DMS53 (cell line): ENCODE measurements at places on chromosomes 6 and 20.

DNA sequence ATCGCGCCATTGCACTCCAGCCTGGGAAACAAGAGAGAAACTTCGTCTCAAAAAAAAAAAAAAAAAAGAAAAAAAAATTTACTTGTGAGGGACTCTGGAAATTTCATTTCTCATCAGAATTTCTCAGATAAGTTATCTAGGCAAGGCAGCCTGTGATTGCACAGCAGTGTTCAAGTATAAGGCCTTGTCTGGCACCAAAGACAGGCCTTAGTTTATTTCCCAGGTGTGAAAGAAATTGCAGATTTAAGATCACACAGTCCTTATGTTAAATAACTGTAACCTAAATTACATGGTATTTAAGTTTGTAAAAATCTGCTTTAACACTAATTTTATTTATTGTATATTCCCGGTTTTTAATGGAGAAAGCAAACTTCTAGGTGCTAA, 34.8 kb downstream of the HFE start:
- peak; percentile 48 for DNase-seq

DNA sequence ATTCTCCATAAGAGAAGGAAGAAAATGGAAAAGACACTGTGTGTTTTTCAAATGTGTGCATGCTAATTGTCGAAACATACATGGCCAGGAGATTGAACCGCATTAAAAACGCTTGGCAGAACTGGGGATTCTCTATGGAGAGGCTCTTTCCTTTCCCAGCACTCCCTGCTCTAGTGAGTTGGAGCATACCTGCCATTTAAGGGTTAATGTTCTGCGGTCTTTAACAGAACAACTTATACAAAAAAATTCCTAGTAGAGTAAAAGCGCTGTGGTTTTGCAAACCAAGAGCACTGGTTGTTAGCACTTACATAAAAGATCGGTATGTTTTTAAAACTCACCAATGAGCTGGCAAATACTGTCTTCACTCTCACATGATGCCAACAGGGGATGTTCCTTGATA, 1.5 kb downstream of the TAGAP start:
- no peak for DNase-seq

DNA sequence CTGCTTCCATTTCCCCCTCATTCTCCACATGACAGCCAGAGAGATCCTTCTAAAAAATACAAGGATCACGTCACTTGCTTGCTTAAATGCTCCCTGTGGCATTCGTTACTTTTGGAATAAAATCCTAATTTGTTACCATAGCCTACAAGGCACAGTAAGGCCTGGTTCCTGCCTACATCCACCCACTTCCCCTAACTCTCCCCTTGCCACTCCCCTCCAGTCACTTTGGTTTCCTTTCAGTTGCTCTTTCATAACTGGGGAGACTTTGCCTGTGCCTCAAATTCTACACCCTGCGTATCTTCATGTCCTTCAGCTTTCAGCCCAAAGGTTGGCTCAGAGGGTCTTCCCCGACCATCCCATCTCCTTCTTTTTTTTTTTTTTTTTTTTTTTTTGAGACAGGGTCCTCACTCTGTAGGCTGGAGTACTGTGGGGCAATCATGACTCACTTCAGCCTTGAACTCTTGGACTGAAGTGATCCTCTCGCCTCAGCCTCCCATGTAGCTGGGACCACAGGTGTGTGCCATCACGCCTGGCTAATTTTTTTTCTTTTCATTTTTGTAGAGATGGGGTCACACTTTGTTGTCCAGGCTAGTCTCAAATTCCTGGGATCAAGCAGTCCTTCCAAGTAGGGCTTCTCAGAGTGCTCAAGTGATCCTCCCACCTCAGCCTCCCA, 12.5 kb downstream of the ID1 start:
- DNase-seq = no peak

- DNase-seq = peak; percentile 33
These were observed 40.7 kb upstream of the SLC2A12 start for GRCh38 chr6:134093007-134093573.

DNA sequence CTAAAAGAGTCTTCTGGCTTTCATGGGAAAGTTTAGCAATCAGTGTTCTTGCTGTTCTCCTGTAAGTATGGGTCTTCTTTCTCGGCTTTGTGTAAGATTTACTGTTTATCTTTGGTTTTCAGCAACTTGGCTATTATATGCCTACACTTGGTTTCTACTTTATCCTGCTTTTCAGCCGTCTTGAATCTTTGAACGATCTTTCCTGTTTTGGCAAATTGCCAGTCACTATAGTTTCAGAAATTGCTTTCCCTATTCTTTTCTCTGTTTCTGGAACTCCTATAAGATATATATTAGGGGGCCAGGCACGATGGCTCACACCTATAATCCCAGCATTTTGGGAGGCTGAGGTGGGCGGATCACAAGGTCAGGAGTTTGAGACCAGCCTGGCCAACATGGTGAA, 14.6 kb upstream of the SRPK1 start:
- DNase-seq = no peak

DNA sequence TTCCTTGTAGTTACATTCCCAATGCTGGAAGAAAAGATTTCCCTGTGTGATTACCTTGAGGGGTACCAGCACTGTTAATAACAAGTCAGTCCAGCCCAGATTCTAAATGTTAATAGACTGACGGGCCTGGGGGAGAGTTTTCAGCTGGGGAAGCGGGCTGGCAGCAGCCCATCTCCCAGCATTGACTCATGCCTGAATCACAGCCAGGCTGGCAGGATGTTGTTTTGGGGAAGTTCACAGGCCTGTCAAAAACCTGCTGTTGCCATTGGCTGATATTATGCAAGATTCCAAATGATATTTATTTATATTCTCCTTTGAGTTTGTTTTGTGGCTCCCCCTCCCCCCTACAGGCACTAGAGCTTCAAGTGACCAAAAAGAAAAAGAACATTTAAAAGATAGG, 213.9 kb upstream of the CNR1 start:
- no peak for DNase-seq

GRCh38 chr6:97030431-97030830, 105.9 kb downstream of the KLHL32 start:
- DNase-seq = no peak

- no peak for DNase-seq
These were observed 13.9 kb downstream of the KCNK15 start for GRCh38 chr20:44759595-44759994.

GRCh38 chr20:50413088-50413500, 97.1 kb upstream of the PTPN1 start:
- no peak for DNase-seq

DNA sequence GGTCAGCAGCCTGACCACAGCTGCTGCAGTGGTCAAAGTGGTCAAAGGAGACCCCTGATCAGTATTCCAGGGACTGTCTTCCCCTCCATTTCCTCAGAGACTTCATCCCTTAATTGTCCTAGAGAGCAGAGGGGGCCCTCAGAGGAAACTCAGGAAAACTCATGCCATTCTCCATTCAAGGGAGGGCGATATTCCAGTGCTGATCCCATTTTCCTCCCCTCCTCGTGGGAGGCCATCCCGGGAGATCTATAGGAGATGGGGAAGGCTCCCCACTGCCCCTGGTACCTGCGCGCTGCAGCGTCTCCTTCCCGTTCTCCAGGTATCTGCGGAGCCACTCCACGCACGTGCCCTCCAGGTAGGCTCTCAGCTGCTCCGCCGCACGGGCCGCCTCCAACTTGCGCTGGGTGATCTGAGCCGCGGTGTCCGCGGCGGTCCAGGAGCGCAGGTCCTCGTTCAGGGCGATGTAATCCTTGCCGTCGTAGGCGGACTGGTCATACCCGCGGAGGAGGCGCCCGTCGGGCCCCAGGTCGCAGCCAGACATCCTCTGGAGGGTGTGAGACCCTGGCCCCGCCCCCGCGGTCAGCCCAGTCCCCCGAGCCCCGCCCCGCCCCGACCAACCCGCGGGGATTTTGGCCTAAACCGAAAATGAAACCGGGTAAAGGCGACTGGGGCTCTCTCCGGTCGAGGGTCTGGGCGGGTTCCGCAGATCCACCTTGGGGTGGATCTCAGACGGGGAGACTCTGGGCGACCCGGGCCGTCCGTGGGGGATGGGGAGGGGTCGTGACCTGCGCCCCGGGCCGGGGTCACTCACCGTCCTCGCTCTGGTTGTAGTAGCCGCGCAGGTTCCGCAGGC, 878 bp downstream of the HLA-C start:
- peak; percentile 80 for DNase-seq

GRCh38 chr20:50596694-50597021, 86.5 kb downstream of the PTPN1 start:
- no peak for DNase-seq

- no peak for DNase-seq
These were observed 81.6 kb upstream of the SNX9 start for GRCh38 chr6:157741321-157741947.

GRCh38 chr6:123127807-123128206, 131.8 kb downstream of the CLVS2 start:
- DNase-seq = peak; percentile 25

DNA sequence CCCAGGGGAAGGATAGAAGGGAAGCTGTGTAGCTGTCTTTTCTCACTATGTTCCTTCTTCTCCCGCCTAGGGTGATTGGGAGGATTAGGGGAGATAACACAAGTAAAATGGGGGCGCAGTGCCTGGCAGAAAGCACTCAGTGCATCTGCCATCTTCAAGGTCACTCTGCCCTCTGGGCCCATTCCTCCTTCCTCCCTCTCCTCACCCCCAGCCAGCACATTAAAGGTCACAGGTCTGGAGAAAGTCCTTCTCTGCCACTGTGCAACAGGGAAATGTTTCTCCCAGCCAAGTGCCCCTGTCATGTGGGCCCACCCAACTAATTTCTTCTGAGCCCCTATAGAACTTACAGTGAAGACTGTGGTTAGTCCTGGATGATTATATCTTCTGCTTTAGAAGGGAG, 45.8 kb downstream of the CLIC5 start:
- DNase-seq = no peak
